NCI-H524 (cell line): ENCODE measurements at places on chromosomes 16 and 17.

DNA sequence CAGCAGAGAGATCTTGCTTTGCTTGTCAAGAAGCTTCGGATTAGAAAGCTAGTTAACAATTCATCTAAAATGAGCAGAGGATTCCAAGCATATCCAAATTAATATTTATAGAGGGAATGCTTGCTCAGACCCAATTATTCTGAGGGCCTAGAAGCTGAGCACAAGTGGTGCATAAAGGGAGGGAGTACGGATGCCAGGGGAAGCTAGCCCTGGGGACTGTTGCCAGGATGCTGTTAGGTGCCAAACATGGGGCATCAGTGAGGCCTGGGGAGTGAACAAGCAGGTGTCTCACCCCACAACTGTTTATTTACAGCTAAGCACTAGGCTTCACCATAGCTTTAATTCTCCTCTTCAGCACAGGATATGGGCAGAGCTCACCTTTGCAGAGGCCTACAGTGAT is 684.1 kb upstream of the C16orf82 start:
- DNase-seq, result no peak

GRCh38 chr16:48136547-48137360 is 19.0 kb downstream of the ABCC12 start:
- DNase-seq, result peak; percentile 39

DNA sequence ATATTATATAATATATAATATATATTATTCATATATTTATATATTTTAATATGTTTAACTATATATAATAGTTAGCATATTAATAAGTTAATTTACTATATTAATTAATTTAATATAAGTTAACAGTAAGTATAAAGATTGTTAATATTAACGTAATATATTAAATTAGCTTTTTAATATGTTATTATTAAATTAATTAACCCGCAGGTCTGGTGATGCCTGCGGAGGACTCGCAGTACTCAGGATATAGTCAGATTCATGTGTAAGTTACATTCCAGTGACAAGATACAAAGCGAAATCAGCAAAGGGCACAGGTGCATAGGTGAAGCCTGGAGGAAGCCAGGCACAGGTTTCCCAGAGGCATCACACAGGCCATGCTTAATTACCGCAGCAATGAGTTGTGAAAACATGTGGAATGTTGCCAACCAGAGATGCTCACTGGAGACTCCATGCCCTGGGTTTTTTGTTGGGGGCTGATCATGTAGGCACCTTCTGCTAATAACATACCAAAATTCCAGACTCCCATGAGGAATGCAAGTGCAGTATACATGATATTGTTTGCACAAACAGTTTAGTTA is 130.4 kb upstream of the MPHOSPH6 start:
- no peak for DNase-seq

DNA sequence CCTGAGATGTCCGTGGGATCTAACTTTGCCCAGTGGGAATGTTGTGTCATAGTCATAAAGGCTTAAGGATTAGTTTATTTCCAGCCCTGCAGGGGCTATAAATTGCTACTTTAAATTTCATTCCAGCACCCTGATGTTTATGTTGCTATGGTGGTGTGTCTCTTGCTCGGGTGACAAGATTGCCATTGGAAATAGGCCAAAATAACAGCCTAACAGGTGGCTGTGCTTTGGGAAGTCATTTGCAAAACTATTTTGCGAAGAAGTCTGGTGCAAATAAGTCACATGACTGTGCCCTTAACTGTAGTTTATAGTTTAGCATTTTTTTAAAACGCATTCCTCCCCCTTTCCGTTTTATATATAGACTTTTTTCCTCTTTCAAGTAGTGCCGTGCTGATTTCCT is 23.1 kb downstream of the PITPNC1 start:
- DNase-seq, result no peak

DNA sequence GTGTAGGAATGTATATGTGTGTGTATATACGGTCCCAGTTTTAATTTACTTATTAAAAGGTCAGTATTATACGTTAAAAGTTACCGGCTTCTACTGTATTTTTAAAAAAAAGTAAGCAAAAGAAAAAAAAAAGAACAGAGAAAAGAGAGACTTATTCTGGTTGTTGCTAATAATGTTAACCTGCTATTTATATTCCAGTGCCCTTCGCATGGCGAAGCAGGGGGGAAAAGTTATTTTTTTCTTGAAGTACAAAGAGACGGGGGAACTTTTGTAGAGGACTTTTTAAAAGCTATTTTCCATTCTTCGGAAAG is 1.6 kb downstream of the NOG start:
- no peak for DNase-seq

GRCh38 chr16:28924399-28924761 is 658 bp downstream of the RABEP2 start:
- no peak for DNase-seq

DNA sequence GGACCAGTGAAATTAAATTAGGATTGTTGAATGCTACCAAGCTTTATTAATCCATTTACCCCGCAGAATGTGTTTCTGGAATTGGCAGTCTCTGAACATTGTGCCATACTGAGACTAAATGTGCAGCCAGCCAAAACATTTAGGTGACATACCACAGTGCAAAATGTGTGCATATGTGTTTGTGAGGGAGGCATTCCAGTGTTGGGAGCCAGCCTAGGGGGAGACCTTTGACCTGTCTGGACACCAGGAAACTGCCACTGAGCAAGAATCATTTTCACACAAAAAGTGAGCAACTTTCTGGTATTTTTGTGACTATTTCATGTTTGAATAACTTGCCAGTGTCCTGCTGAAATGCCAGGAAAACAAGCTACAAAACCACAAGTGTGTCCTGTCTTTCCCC is 64.7 kb upstream of the SLC12A3 start:
- no peak for DNase-seq

DNA sequence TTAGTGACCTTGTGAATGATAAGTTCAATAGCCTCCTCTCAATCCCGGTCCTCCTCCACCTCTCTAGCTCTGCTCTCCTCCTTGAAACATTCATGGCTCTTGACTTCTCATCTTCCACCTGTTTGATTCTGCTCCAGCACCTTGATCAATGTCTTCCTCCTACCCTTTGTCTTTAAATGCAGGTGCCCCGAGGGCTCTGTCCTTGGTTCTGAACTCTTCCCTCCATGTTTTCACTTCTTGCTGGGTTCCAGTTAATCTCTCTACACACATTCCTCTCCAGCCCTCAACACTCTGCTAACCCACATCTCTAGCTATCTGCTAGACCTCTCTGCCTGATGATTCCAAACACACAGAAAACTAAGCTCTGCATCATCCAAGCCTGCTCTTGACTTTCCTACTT is 13.4 kb downstream of the CD300E start:
- DNase-seq, result no peak

GRCh38 chr16:80176114-80176513 is 364.7 kb upstream of the DYNLRB2 start:
- no peak for DNase-seq

- no peak for DNase-seq
These were observed 7.7 kb upstream of the SNN start for GRCh38 chr16:11660565-11660964.

GRCh38 chr16:81610144-81610842 is 165.7 kb downstream of the CMIP start:
- DNase-seq, result no peak

GRCh38 chr16:1997494-1998359 is 8.0 kb downstream of the SYNGR3 start:
- DNase-seq, result no peak

DNA sequence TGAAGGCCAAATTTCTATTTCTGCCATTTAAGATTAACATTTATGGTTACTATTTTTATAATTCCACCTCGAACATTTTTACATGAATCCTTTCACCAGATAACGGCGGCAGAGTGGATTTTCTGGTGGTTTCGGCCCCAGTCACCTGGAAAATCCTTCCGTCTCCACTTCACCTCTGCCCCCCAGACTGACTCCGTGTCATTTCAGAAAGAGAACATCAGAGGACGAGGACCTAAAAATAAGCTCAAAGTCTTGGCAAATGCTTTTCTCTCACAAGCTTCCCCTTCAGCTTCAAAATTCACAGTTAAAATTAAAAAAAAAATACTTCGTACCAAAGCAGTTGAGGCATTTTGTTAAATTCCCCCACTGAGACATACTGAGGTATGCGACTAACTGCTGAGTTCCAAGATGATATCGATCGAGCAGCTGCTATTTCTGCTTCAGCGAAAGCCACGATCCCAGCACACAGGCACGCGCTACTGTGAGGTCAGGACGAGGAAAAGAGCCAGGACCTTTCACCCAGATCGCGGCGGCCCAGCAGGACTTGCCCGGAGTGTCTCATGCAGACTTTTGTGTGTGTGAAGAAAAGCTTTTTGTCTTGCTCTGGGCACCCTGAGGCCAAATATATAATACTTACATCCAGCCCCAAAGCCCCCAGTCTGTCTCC is 36.8 kb downstream of the ASPA start:
- DNase-seq, result no peak

GRCh38 chr17:2871720-2872119 is 75.5 kb downstream of the RAP1GAP2 start:
- DNase-seq, result no peak

DNA sequence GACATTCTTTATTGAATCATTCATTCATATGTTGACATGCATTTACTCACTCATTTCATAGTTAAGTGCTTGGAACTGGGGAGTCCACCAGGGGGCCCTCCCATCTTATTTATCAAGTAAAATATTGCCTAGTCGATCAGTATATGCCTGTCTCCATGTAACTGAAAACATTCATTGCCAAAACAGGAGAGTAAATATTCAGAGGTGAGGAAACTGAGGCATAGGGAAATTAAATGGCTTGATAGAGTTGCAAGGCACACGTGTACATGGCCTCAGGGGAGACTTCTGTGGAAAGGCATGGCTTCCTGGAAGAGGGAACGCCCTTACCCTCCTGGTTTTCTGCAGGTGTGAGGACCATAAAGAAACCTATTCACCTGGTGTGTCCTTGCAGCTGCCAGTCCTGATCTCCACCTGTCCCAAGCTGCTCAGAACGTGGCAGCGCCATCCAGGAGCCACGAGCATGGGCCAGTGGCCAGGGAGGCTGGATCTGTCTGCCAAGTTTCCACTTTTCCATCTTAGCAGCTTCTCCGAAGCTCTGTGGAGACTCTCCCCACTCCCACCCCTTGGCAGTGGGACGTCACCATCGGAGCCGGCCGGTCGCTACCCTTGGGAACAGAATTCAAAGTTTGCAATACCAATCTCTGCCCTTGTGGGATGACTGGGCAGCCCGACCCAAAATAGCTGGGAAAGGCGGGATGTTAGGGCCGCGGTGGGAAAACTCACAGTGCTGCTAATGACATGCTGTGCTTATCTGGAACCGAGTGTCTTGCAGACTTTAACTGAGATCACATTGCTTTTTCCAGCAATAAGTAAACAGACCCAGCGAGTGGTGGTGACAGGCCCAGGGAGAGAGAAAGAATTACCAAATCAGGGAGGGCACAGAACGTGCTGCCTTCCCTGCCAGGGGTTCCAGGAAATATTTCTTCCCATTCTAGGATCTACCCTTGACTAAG is 4.1 kb upstream of the C1QTNF1 start:
- DNase-seq, result peak; percentile 92

DNA sequence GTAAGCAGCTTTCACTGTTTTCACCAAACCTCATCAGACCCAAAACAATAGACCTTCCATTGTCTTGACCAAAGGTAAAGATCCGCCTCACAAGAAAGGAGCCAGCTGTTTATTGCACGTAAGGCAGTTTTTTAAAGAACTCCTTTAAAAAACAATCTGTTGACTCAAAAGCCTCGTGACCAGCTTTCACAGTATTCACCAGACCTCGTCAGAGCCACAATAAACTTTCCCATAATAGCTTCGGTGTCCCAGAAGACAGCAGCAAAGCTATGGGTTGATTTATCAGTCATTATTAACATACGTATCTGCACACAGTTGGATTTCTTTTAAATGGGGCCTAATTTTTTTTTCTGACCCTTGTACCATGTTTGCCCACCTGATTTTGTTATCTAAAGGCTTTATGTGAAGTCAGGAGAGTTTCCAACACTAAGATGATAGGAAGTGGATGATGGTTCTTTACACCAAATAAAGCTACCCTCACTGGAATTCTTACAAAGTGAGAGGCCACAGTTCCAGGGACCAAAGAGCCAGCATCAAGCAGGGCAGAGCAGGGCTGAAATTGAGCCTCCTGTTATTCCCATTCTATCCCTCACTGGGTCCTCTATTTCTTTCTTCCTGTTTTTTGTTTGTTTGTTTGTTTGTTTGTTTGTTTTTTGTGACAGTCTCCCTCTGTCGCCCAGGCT is 17.6 kb upstream of the HELZ start:
- no peak for DNase-seq

DNA sequence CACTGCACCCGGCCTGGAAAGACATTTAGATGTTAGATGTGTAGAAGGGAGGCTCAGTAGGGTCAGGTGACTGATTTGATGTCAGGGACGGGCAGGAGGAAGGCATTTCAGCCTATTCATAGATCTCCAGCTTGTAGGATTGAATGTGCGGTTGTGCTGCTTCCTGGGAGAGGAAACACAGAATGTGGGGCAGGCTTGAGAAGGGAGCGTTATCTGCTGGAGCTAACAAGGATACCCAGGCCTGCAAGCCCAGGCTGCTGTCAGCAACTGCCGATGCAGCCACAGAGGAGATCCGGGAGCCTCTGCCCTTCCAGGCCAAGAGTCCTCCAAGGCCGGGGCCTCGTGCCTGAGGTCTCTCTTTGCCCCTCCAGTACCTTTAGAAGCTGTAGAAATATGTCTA is 205.6 kb downstream of the SPECC1 start:
- no peak for DNase-seq

- no peak for DNase-seq
These were observed 15.4 kb upstream of the SEZ6 start for GRCh38 chr17:29021226-29021625.

DNA sequence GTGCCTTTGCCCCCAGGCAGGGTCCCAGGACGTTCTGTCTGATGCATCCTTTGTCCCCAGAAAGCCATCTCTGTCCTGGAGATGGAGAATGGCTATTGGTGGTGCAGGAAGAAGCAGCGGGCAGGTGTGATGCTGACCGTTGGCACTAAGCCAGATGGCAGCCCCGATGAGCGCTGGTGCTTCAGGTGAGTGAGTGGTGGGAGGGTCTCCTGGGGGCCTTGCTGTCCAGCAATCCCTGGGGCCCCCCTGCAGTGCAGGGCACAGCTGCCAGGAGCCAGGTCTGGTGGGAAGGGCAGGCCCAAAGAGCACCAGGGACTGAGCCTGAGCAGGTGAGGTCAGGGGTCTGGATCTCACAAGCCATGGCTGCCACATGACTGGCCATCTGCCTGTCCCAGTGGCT is 18.1 kb downstream of the TRPV2 start:
- DNase-seq, result no peak

DNA sequence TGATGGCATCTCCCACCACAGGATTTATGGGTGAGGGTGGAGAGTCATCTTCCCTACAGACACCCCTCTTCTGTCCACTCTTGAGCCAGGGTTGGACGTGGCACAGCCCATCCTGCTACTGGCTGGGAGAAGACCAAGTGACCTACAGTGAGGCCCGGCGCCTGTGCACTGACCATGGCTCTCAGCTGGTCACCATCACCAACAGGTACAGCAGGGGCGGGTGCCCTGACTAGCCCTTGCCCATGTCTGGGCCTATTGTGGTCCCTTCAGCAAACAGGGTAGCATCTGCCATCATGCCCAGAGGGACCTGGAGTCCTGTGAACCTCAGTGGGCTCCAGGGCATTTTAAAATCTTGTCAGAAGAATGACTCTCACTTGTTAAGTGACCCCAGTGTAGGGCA is 48.2 kb downstream of the MRC2 start:
- no peak for DNase-seq

- no peak for DNase-seq
These were observed 71.6 kb downstream of the HS3ST3B1 start for GRCh38 chr17:14372461-14372860.
